ENCODE measurements at places on chromosomes 7 and 10.
A peak's percentile ranks its signal among the peaks of the same experiment; 100 is the strongest.

GRCh38 chr7:82018226-82018625 is 248.4 kb upstream of the HGF start:
- no peak for DNase-seq

GRCh38 chr10:19788075-19788686 is 28.1 kb upstream of the PLXDC2 start:
- peak; percentile 74 for DNase-seq

DNA sequence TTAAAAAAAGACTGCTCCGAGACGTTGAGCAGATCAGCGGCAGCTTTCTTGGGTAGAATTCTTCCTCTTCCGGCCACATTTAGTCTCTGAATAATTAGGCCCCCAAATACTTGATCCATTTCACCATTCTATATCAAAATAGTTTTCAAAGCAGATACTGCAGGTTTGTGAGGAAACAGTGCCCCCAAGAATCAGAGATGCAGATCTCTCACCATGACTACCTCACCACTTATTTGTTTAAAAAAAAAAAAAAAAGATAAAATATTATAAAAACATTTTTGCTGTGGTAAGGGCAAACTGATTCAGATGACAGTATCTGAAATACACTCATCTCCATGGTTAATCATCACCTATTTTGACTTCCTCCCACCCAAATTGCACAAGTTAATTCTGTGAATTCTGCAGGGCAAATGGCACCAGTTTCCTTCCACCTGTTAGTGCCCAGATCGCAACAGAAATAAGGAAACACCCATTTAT is 210.4 kb downstream of the FAM107B start:
- DNase-seq: no peak

DNA sequence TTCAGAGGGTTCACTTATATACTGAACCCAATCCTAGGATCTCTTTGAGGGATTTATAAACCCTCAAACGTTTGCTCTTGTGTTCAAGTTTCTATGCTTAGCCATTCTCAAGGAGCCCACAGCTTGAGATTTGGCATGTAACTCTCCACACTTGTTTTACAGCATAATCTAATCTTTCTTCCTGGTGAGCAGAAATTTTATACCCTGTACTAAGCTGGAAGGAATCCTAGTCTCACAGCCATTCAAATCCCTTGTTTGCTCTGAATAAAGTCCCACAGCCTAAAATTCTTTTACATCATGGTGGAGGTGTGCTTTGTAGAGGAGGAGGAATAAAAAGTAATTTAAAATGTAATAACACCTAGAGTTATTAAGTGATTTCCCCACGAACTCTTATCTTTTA is 5.3 kb upstream of the AGR2 start:
- no peak for DNase-seq

GRCh38 chr10:63901228-63901627 is 380.0 kb downstream of the REEP3 start:
- DNase-seq: no peak

DNA sequence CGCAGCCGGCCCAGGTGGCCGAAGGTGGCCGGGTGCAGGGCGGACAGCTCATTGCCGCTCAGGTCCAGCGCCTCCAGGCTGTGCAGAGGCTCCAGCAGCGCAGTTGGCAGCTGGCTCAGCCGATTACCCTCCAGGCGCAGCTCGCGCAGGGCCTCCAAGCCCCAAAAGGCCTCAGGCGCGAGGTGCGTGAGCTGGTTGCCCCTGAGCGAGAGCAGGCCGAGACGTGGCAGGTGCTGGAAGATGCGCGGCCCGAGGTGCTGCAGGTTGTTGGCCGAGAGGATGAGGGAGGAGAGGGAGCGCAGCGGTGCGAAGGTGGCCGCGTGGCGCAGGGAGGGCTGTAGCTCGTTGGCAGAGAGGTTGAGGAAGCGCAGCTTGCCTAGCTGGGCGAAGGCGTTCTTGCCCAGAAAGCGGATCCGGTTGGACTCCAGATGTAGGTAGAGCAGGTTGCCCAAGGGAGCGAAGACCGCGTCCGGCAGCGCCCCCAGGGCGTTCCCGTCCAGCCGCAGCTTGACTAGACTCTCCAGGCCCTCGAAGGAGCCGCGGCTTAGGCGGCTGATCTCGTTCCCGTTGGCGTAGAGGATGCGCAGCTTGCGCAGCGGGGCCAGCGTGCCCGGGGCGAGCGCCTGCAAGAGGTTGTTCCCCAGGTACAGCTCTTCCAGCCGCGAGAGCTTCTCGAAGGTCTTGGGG is 923 bp downstream of the TRIL start:
- no peak for DNase-seq

DNA sequence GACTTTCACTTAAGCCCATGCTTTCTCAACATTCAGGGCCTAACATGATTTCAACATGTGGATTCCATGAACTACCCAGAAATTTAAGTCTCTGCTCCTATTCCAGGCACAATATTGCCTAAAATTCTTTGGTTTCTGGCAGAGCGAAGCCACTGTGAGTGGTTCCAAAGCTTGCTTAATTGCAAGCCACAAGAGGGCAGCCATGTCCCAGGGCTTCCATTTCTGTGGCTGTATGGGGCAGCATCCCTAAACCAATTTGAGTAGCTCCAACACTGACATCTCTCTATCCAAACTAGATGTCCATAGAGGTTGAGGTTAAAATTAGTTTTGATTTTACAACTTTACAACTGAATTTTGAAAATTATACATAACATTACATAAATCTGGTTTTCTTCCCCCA is 56.3 kb upstream of the MDFIC start:
- DNase-seq: peak; percentile 61

GRCh38 chr7:81515009-81515408 is 254.8 kb downstream of the HGF start:
- DNase-seq: no peak

GRCh38 chr7:74554178-74554577 is 100.5 kb downstream of the GTF2IRD1 start:
- no peak for DNase-seq

DNA sequence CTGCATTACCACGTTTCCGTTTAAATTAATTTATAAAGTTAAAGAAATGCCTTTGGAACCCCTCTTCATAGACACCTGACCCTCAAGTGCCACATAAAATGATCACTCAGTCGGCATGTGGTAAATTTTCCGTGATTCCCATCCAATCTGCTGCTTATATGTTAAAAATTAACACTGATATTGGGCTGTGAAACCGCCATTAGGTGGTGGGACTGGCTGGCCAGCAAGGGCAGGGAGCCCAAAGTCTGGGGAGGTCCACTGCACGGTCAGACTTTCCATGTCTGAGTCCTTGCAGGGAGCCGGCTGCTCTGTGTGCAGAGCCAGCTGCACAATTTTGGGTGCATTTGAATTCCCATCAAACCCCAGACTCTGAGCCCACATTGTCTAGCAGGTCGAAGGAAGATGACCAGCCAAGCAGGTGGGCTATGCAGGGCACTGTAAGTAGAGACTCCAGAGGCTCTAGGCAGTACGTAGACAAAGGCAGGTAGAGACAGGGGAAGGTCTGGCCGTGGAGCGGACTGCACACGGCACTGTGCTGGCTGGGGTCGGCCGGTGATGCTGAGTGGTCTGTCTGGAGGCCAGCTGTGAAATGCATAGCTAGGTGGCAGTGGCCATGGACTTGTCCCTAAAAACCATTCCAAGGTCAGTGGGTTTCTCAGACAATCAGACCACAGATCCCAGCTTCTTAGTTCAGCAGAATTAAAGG is 122.9 kb downstream of the SH3PXD2A start:
- no peak for DNase-seq

GRCh38 chr7:117896339-117896738 is 23.1 kb upstream of the CTTNBP2 start:
- no peak for DNase-seq

- no peak for DNase-seq
These were observed 98.2 kb downstream of the MAPK8 start for GRCh38 chr10:48404646-48405045.

GRCh38 chr10:29039677-29040189 is 249.1 kb upstream of the LYZL1 start:
- DNase-seq: no peak

- no peak for DNase-seq
These were observed 59.5 kb upstream of the CDCA7L start for GRCh38 chr7:22005151-22005550.

DNA sequence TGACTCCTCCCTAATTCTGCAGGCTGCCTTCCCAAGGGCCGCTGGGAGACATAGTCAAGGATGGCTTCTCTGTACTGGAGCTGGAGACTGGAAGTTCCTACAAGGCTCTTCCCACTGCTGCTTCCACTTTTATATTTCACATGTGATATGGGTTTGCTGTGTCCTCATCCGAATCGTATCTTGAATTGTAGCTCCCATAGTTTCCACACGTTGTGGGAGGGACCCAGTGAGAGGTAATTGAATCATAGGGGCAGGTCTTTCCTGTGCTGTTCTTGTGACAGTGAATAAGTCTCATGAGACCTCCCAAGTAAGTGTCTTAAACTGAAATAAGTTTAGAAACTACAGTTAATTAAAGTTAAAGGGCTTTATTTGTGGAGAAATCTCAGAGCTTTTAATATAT is 47.0 kb upstream of the BICC1 start:
- DNase-seq: no peak

DNA sequence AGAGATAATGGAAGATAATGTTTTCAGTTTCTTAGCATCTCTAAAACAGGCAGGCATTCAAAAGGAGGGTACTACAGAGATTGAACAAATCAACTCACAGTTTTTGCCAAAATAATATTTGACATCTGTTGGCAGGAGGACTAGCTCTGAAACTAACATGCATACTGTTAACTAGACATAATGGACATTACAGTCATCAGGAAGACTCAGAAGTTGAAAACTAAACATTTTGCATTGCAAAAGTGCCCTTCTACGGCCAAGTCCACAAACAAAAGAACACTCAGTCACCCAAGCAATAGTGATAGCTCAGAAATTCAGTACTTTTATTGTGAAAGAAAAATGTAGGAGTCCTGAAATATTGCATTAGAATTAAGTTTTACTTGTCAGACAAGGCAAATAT is 399.0 kb downstream of the HGF start:
- DNase-seq: no peak

DNA sequence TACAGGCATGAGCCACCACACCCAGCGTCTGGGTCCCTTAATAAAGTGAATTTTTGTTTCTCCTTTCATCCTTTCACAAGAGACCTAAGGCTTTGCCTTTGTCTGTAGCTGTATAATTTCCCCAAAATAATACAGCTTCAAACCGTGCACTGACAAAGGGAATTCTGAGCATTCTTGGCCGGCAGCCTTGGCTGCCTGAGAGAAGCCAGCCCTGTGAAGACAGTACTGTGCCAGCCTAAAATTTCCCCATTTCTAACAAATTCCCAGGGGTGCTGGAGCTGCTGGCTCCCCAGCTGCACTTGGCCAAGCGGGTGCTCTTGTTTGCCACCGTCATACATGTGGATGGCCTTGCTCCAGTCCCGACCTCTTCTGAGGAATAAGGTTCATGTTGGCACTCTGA is 106.2 kb downstream of the ZMYND11 start:
- no peak for DNase-seq

DNA sequence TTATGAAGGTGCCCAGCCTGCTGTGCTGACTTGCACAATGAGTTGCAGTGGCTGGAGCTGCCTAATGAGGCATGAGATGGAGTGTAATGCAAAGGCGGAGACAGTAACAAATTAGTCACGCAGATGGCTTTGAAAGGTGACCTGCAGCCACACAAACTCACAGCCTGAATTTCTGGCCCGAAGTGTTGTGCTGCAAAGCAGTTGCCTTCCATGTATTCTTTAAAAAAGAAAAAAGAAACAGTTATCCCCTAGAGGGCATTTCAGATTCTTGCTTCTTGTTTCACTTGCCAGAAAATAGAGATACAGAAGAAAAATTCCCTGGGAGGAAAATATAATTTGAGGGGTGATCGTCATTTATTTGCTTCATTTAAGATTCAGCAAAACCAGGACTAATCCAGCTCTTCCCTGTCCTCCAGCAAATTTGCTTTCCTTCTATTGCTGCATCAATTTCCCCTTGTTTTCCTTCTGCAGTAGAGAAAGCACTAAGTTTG is 239.9 kb downstream of the ADRA2A start:
- no peak for DNase-seq

GRCh38 chr7:91326516-91327199 is 62.4 kb downstream of the FZD1 start:
- no peak for DNase-seq

DNA sequence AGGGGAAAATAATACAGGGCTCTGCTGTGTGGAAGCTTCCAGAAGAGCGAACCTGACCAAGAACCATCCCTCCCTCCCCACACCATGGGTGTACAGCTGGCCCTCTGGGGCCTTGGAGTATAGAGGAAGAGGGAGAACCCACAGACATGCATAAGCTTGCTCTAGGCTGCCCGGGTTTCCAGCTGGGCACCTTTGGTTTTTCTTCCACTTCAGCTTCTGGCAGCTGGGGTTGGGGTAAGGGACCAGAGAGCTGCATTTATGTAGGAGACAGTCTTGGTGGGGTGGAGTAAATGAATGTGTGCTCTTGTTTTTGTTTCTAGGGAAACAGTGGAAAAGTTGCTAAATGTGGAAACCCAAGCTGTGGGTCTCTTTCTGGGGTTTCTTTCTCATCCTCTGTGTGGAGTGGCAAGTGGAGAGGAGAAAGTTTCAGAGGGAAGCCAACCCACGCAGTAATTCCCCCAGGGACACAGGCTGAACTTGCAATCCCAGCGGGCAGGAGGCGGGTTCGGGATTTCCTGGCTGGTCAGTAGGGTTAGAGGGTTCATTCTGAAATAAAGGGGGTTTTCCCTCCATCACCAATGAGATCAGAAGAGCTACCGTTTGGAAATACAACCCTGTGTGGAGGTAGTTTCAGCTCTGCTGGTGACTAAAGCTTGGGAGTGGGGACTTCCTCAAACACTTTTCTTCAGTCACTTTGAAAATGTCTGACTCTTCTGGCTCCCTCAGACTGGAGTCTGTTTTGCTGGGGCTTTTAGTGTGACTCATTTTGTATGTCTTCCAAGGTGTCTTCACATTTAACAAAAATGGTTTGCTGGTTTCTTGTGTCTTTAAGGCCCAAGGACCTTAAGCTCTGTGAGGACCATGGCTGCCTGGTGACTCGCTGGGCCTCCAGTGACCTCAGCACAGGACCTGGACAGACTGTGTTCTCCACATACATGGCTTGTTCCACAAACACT is 22.2 kb upstream of the SRGN start:
- no peak for DNase-seq

DNA sequence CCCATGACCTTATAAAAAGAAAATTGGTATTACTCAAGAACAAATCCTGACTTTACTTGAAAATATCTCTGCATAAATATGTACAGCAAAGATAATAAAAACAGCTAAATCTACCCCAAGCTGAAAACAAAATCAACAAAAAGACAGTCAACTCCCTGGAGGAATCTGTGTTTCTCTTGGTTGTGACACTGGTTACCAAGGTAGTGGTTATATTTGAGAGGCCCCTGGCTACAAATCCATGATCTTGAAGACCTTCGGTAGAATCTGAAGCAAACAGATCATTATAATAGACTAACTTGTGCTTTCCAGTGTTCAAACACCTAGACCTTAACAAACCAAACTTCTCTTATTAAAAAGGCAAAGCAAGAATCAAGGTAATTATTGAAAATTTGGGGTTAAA is 123.9 kb upstream of the SGCE start:
- DNase-seq: no peak

All from tibial nerve (tissue), 4 donors.